ENCODE measurements at places on chromosomes 11 and 22.

- DNase-seq: no peak
These were observed 9.9 kb downstream of the PRR5 start for GRCh38 chr22:44711690-44712555.

- no peak for DNase-seq
These were observed 19.2 kb downstream of the FAM168A start for GRCh38 chr11:73578592-73579185.

- DNase-seq: no peak
These were observed 7.1 kb downstream of the TSPAN18 start for GRCh38 chr11:44733877-44734276.

DNA sequence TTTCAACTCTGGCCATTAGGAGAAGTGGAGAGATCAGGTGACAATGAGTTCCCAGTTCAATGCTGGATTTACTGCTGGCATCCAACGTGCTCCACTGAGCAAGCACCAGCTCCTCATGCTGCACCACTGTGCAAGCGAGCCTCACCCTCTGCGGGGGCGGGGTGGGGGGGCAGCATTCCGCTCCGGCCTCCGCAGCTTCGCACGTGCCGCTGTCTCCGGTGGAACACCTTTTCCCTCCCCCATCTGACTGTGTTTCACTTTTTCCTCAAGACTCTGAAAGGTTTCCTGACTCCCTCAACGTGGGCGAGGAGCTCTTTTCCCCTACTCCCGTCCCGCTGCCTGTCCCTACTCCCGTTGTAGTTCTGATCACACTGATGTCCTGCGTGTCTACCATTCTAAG lies 835 bp upstream of the RHOD start:
- no peak for DNase-seq

GRCh38 chr11:2099516-2100349 lies 39.5 kb downstream of the IGF2 start:
- peak; percentile 71 for DNase-seq

GRCh38 chr22:37457093-37457893 lies 28.9 kb downstream of the MFNG start:
- DNase-seq: peak; percentile 86

- no peak for DNase-seq
These were observed 6.3 kb upstream of the SLC1A2 start for GRCh38 chr11:35425603-35426212.
